Purkinje cell (primary cell): ENCODE measurements at places on chromosomes 5 and 9. TPM values are rescaled to one million over a fixed set of nuclear protein-coding genes. Genes with fewer than 3 reads are reported as not detected.

The NOXA1 gene
- polyA plus RNA-seq: not detected in 2 replicates

The C9orf153 gene
- 0.14 and 0.98 TPM in 2 replicates for polyA plus RNA-seq

The OLFML2A gene
- polyA plus RNA-seq: 0.13 TPM in 1 of 2 replicates, not detected in the other

The PCDHA10 gene
- polyA plus RNA-seq: 13.4 and 23.1 TPM in 2 replicates

The INSYN2B gene
- polyA plus RNA-seq: 2.0 and 2.6 TPM in 2 replicates

The ELAVL2 gene
- polyA plus RNA-seq: 1.5 and 14.0 TPM in 2 replicates
